Epithelial cell of umbilical artery (primary cell): ENCODE measurements at places on chromosomes 1 and 21. TPM values are rescaled to one million over a fixed set of nuclear protein-coding genes. Genes with fewer than 3 reads are reported as not detected.

The RPE65 gene
- not detected in 2 replicates for total RNA-seq

The SH2D5 gene
- 0.32 and 0.46 TPM in 2 replicates for total RNA-seq

The UBASH3A gene
- not detected in 2 replicates for total RNA-seq

The IRF6 gene
- total RNA-seq, result 36.4 and 72.9 TPM in 2 replicates

The TGFBR3 gene
- total RNA-seq, result 3.6 and 8.2 TPM in 2 replicates

The MTARC1 gene
- 1.3 and 2.3 TPM in 2 replicates for total RNA-seq
